T-helper 1 cell (primary cell): ENCODE measurements at places on chromosomes 3 and 15.

GRCh38 chr15:63893866-63894661 lies 60.3 kb upstream of the HERC1 start:
- no peak for DNase-seq

- no peak for DNase-seq
These were observed 56.1 kb upstream of the GK5 start for GRCh38 chr3:142281474-142281873.

GRCh38 chr15:55353025-55353424 lies 34.0 kb downstream of the PIGB start:
- DNase-seq = no peak

- DNase-seq = no peak
These were observed 287.1 kb downstream of the IL5RA start for GRCh38 chr3:2823031-2823430.

GRCh38 chr15:81859737-81860516 lies 185.9 kb downstream of the MEX3B start:
- DNase-seq = no peak
